ENCODE measurements at places on chromosomes 2 and 18. TPM values are rescaled to one million over a fixed set of nuclear protein-coding genes. Genes with fewer than 3 reads are reported as not detected.

DNA sequence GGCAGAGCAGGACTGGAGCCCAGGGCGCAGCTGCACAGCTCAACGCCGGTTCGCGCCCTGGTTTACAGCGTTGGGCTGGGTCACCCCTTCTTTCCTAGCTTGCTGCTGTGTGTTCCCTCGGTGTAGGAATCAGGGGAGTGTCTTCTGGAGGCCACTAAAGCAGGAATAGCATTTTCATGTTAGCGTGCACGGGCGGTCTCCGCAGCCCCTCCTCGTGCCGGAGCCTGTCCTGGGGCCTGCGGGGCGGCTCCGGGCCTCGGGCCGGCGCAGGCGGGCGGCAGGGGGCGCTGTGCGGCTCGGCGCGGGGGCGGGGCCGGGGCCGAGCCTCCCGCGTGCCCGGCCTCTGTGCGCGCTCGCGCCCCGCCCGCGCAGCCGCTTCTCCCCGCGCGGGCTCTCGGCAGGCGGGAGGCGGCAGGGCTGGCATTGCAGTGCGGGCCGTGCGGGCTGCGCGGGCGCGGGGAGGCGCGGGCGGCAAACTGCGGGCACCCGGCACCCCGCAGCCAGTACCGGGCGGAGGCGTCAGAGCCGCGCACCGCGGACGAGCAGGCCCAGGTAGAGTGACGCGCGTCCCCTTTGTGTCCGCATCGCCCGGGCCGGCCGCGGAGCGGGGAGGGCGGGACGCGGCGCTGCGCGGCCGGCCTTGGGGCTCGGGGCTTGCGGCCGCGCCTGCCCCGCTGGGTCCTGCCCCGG, at the start of gene RNF144A:
TSS of gene RNF144A (plus strand) at position 342 of the 690 bp plus-strand sequence. CDS start 79,515 bp downstream, outside the sequence.
- peaks cover 82% of the 10 kb centered on the region for H3K4me1 ChIP-seq
- H3K4me3 ChIP-seq = peak within 1 kb of the TSS; percentile 83
- peaks cover 12% of the 10 kb centered on the region for H3K36me3 ChIP-seq
- peak within 1 kb of the TSS; percentile 74 for H3K27ac ChIP-seq

Gene KIF3C
- 4.2 TPM for total RNA-seq

GRCh38 chr2:15813481-15814266, 126.7 kb upstream of the MYCN start:
- no peaks in the 10 kb centered on the region for H3K36me3 ChIP-seq
- no peak overlapping the region for H3K4me3 ChIP-seq
- H3K27ac ChIP-seq = no peak overlapping the region
- peaks cover 37% of the 10 kb centered on the region for H3K27me3 ChIP-seq
- no peak for DNase-seq

DNA sequence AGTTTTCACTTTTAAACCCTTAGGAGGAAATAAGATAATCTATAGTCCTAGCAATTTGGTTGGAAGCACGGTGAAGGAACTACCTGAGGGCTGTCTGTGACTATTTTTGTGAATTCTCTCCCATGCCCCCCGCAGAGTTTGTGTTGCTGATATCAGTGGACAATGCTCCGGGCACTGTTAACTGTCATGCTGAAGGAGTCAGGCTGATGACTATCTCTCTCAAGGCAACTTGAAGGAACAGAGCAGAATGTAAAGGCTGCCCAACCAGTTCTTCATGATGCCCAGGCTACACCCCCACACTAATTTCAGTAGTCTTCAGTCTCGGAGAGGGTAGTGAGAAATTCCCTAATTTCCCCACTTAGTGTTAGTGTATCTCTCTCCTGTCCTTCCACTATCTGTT, 21.6 kb upstream of the RAB6C start:
- peaks cover 6% of the 10 kb centered on the region for H3K27me3 ChIP-seq
- no peaks in the 10 kb centered on the region for H3K4me1 ChIP-seq
- H3K4me3 ChIP-seq = no peak overlapping the region
- DNase-seq = no peak

GRCh38 chr2:43300781-43301583, 74.6 kb upstream of the ZFP36L2 start:
- peaks cover 26% of the 10 kb centered on the region for H3K4me1 ChIP-seq
- no peak for DNase-seq
- H3K27me3 ChIP-seq = no peaks in the 10 kb centered on the region
- no peak overlapping the region for H3K4me3 ChIP-seq
- H3K27ac ChIP-seq = no peak overlapping the region
- H3K36me3 ChIP-seq = peaks cover 3% of the 10 kb centered on the region

- no peaks in the 10 kb centered on the region for H3K4me1 ChIP-seq
- H3K4me3 ChIP-seq = no peak overlapping the region
- no peak overlapping the region for H3K27ac ChIP-seq
- H3K27me3 ChIP-seq = no peaks in the 10 kb centered on the region
These were observed 181.7 kb downstream of the ATAD2B start for GRCh38 chr2:23745068-23745725.

Gene SCN9A
- 0.12 TPM for total RNA-seq

- peak overlapping the region; percentile 32 for H3K27ac ChIP-seq
- H3K36me3 ChIP-seq = peaks cover 2% of the 10 kb centered on the region
- H3K4me1 ChIP-seq = no peaks in the 10 kb centered on the region
- DNase-seq = no peak
These were observed 21.5 kb upstream of the GALNT3 start for GRCh38 chr2:165815299-165816141.

DNA sequence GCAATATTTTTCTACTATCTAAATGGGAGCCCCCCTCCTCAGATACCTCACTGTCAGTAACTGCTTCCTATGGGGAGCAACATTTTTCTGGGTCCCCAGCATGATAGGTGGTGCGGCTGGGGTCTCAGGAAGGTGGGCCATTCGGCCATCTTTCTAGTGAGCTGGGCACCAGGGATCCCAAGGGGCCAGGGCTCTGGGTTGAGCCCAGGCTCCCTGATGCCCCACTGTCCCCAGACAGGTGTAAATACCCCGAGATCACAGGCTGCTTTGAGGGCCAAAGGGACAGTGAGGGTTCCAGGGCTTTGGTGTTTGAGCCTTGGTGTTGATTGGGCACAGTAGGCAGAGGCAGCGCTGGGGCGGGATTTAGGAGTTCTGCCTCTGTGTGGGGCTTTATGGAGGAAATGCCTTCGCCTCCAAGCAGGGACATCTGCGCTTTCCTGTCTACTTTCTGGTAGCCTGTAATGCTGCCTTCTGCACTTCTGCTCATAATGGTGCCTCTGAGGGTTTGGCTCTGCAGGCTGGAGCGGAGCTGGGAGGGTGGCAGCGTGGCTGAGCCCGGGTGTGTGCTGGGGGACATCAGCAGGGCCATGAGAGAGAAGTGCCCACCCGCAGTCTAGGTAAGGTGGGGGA, 5.3 kb downstream of the ITM2C start:
- H3K4me3 ChIP-seq = no peak overlapping the region
- H3K27me3 ChIP-seq = no peaks in the 10 kb centered on the region
- H3K4me1 ChIP-seq = peaks cover 45% of the 10 kb centered on the region
- no peaks in the 10 kb centered on the region for H3K36me3 ChIP-seq
- no peak overlapping the region for H3K27ac ChIP-seq

DNA sequence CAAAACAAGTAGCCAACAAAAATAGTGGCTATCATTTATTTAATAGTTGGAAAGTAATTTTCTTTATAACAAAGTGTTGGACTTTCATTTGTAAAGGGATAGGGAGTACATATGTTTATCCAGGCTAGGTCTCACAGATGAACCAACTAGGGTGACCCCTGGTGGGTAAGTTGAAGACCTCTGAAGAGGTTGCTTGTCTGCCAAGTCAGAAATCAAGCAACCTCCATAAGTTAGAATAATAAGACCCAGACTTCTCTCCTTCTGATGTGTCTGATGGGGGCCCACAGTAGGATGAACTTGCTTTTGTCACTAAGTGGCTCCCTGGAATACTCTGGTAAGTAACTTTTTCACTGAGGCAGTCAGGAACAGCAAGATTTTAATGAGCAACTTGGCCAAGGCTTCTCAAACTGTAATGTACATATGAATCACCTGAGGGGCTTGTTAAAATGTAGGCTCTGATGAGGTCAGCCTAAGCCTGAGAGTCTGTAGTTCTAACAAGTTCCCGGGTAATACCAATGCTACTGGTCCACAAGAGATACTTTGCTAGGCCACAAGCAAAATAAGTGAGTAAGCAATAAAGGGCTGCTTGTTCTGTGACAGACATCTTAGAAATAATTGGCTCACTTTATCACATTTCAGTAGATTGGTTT, 319.6 kb downstream of the PIK3C3 start:
- H3K4me1 ChIP-seq = no peaks in the 10 kb centered on the region
- H3K27ac ChIP-seq = no peak overlapping the region
- DNase-seq = no peak
- no peak overlapping the region for H3K4me3 ChIP-seq
- H3K27me3 ChIP-seq = no peaks in the 10 kb centered on the region
- no peaks in the 10 kb centered on the region for H3K36me3 ChIP-seq

DNA sequence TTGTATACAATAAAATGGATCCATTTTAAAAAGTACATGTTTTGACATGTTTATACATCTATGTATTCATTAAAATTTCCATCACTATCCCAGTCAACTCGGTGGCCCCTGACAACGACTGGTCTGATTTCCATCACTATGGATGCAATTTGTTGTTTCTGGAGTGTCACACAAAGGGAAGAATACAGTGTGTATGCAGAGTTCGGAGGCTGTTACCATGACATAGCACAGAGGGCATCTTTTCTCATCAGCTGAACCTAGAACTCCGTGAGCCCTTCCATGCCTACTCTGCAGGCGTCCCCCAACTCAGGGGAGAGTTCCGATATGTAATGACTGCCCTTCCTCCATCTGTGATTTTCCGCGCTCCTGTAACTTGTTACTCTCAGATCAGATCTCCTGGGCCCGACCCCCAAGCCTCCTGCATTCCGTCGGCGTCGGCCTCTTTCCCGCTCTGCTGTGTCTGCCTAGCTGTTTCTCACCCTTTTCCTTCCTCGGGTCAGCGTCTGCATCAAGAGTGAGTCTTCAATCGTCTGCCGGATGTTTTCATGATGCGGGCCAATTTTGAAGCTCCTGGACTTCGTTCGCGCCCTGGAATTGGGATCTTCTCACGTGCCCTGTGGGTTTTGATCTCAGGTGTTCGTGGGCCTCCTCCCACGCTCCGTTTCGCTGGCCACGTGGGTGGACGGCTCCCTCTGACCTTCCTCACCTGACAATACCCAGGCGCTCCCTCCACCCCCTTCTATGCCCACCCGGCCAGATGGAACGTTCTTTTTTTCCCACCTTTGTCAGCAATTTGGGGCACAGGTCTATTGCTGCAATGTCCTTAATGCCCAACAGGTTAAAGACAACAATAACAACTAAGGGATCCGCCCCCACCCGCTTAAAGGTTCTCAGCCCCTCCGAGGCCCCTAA, 161.0 kb downstream of the TWIST2 start:
- no peak for DNase-seq
- H3K27me3 ChIP-seq = peaks cover 36% of the 10 kb centered on the region
- no peak overlapping the region for H3K4me3 ChIP-seq
- H3K27ac ChIP-seq = no peak overlapping the region
- H3K4me1 ChIP-seq = no peaks in the 10 kb centered on the region
- no peaks in the 10 kb centered on the region for H3K36me3 ChIP-seq

GRCh38 chr18:10113121-10114022, 199.6 kb downstream of the VAPA start:
- H3K27me3 ChIP-seq = peaks cover 2% of the 10 kb centered on the region
- no peak overlapping the region for H3K4me3 ChIP-seq
- H3K27ac ChIP-seq = no peak overlapping the region
- no peaks in the 10 kb centered on the region for H3K4me1 ChIP-seq
- no peak for DNase-seq
- H3K36me3 ChIP-seq = no peaks in the 10 kb centered on the region

- no peak overlapping the region for H3K27ac ChIP-seq
- DNase-seq = no peak
- H3K4me3 ChIP-seq = no peak overlapping the region
- no peaks in the 10 kb centered on the region for H3K27me3 ChIP-seq
- H3K4me1 ChIP-seq = no peaks in the 10 kb centered on the region
These were observed 215.5 kb upstream of the CWC22 start for GRCh38 chr2:180222644-180223043.

- H3K36me3 ChIP-seq = no peaks in the 10 kb centered on the region
- DNase-seq = no peak
- no peaks in the 10 kb centered on the region for H3K27me3 ChIP-seq
- H3K4me3 ChIP-seq = no peak overlapping the region
- no peak overlapping the region for H3K27ac ChIP-seq
- H3K4me1 ChIP-seq = peaks cover 16% of the 10 kb centered on the region
These were observed 31.6 kb upstream of the NEB start for GRCh38 chr2:151765760-151766410.

GRCh38 chr2:238291550-238292281, 3.3 kb upstream of the PER2 start:
- no peaks in the 10 kb centered on the region for H3K27me3 ChIP-seq
- no peak overlapping the region for H3K27ac ChIP-seq
- peaks cover 27% of the 10 kb centered on the region for H3K4me1 ChIP-seq
- H3K4me3 ChIP-seq = no peak overlapping the region
- no peaks in the 10 kb centered on the region for H3K36me3 ChIP-seq
- no peak for DNase-seq

GRCh38 chr2:39033980-39034379, 86.9 kb downstream of the SOS1 start:
- no peak overlapping the region for H3K4me3 ChIP-seq
- DNase-seq = no peak
- peaks cover 3% of the 10 kb centered on the region for H3K36me3 ChIP-seq
- H3K27ac ChIP-seq = no peak overlapping the region
- H3K4me1 ChIP-seq = no peaks in the 10 kb centered on the region
- H3K27me3 ChIP-seq = no peaks in the 10 kb centered on the region

Gene ABI2
- 40.1 TPM for total RNA-seq

GRCh38 chr2:142591420-142591819, 286.0 kb upstream of the KYNU start:
- H3K4me3 ChIP-seq = no peak overlapping the region
- H3K4me1 ChIP-seq = no peaks in the 10 kb centered on the region
- no peak overlapping the region for H3K27ac ChIP-seq
- no peaks in the 10 kb centered on the region for H3K27me3 ChIP-seq

GRCh38 chr2:234392041-234392615, 104.8 kb downstream of the ARL4C start:
- H3K27ac ChIP-seq = peak overlapping the region; percentile 1
- H3K4me1 ChIP-seq = peaks cover 47% of the 10 kb centered on the region
- DNase-seq = no peak
- H3K4me3 ChIP-seq = no peak overlapping the region

Gene MAPRE3
- total RNA-seq = 4.8 TPM

Gene RUFY4
- 0.84 TPM for total RNA-seq

Gene MATN3
- not detected for total RNA-seq

Gene RAB27B
- 0.14 TPM for total RNA-seq

GRCh38 chr2:41042343-41042742, 590.5 kb upstream of the SLC8A1 start:
- no peaks in the 10 kb centered on the region for H3K27me3 ChIP-seq
- no peaks in the 10 kb centered on the region for H3K36me3 ChIP-seq
- H3K4me1 ChIP-seq = no peaks in the 10 kb centered on the region
- no peak for DNase-seq

DNA sequence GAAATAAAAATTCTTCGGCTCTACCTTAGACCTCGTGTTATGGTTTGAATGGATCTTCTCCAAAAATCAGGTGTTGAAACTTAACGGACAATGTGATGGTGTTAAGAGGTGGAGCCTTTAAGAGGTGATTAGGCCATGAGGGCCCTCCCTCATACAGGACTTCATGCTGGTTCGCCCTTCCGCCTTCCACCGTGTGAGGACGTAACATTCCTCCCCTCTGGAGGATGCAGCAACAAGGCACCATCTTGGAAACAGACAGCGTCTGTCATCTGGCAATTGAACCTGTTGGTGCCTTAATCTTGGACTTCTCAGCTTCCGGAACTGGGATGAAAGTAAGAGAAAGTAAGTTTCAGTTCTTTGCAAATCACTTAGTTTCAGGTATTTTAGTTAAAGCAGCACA, 126.3 kb upstream of the SPRED2 start:
- no peak overlapping the region for H3K27ac ChIP-seq
- H3K27me3 ChIP-seq = peaks cover 21% of the 10 kb centered on the region
- no peak for DNase-seq
- peaks cover 11% of the 10 kb centered on the region for H3K4me1 ChIP-seq
